RPMI7951 (cell line): ENCODE measurements at places on chromosomes 3 and 15. TPM values are rescaled to one million over a fixed set of nuclear protein-coding genes. Genes with fewer than 3 reads are reported as not detected.

Gene DUOX1
- not detected in 2 replicates for total RNA-seq

Gene LYZL4
- 1.5 and 1.6 TPM in 2 replicates for total RNA-seq

Gene DUOXA2
- total RNA-seq, result not detected in 2 replicates

Gene CHRNA7
- total RNA-seq, result not detected in 2 replicates

Gene CCDC66
- 13.3 and 17.7 TPM in 2 replicates for total RNA-seq

Gene GLT8D1
- 107 and 130 TPM in 2 replicates for total RNA-seq

Gene TICRR
- 9.0 and 11.7 TPM in 2 replicates for total RNA-seq

Gene NANOGP8
- total RNA-seq, result not detected in 2 replicates

Gene SLC22A13
- 0.29 TPM in 1 of 2 replicates, not detected in the other for total RNA-seq

Gene IL5RA
- total RNA-seq, result not detected in 2 replicates

Gene RTP3
- not detected in 2 replicates for total RNA-seq

Gene DENND6A
- total RNA-seq, result 19.9 and 28.5 TPM in 2 replicates
